ENCODE measurements at places on chromosomes 7 and 10.
A peak's percentile ranks its signal among the peaks of the same experiment; 100 is the strongest.

- no peak for DNase-seq
These were observed 1.2 kb upstream of the COL1A2 start for GRCh38 chr7:94393246-94394108.

DNA sequence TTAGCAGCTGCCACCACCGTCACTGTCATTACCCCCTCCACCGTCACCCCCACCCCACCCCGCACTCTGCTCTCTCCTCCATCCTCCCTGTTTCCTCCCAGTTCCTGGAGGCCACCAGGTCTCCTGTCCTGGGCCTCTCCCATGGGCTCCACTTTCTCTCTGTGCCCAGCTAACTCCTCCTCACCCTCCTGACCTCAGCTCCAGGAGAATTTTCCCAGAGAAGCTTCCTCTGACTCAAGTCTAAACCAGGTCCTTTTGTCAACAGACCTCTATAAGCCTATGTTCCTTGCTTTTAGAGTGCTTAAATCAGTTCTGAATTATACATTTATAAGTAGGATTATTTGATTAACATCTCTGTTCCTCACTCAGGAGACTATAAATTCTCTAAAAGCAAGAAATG, 150.0 kb downstream of the ARHGAP12 start:
- no peak for DNase-seq

GRCh38 chr10:132247943-132248342, 59.8 kb downstream of the STK32C start:
- DNase-seq = no peak

GRCh38 chr7:29372351-29373090, 177.9 kb downstream of the CHN2 start:
- no peak for DNase-seq

- no peak for DNase-seq
These were observed 857 bp downstream of the MEOX2 start for GRCh38 chr7:15685358-15686294.

DNA sequence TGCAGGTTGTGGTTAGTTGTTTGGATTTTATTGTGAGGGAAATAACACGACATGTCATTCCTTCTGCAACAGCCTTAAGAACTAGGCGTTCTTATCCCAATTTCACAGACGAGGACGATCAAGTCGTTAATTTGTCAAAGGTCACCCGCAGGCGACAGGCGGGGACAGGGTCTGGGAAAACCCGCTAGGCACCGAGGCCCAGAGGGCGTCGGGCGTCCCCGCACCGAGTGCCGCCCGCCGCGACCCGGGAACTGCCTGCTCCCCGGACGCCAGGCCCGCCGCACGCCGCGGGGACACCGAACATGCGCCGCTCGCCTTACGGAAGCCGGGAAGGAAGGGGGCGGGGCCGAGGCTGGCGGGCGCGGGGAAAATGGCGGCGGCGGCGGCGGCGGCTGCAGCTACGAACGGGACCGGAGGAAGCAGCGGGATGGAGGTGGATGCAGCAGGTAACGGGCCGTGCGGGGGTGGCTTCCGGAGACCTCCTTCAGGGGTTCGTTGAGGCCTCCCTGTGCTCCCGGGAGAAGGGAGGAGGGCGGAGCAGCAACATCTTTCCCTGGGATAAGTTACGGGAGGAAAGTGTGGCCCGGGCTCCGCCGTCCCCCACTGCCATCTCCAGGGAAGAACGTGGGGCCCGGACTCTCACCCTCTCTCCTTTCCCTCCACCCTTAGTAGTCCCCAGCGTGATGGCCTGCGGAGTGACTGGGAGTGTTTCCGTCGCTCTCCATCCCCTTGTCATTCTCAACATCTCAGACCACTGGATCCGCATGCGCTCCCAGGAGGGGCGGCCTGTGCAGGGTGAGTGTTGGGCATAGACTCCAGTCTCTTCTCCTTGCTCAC, at the start of gene COPS6:
Gene COPS6 (plus strand): TSS at position 349 of the 837 bp plus-strand sequence. CDS start 22 bp downstream, at position 371.
- DNase-seq = peak; percentile 85

DNA sequence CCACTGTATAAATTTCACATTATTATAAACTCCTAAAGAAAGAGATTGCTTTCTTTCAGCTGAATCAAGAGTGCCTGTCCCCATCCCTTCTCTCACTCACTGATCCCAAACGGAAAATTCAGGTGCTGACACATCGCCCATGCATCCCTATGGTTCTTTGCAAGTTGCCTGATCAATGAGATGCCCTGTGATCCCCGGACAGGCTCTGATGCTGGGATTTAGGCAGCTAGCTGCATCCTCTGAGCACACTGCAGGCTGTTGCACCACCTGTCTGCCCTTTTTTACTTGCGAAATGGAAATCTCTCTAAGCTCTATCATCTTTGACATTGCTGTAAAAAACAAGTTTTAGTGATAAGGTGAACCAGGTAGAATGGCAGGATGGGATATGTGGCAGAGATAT, 456.5 kb downstream of the GATA3 start:
- DNase-seq = no peak

DNA sequence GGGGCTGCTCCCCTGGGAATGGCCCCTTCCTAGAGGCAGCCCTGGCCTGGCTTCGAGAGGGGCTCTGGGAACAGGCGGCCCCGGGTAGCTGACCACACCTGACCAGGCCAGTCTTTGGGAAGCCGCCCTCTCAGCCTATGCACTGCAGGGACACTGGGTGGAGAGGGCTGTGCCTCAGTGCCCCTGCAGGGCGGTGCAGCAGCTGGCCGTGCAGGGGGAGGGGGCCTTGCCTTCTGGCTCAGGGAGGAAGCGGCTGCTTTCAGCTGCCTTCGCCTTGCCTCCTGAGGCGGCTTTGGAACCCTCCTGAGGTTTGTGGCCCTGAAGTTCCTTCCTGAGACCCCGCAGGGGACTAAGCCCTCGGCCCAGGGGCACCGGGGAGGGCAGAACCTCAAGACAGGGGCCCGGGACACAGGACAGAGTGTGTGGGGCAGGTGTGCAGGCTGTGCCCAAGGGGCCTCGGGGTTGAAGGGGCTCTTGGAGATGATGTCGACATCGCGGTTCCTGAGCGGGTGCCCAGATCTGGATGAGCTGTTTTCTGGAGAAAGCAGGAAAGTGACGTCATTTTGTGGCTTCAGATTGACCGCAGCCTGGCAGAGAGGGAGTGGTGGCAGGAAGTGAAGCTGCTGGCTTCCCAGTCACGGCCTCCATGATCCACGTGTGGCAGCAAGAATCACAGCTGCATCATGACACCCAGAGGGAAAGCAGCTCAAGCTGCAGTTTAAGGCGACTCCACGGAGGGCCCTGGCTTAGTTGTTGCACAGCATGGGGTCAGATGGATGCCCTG, 17.7 kb downstream of the ADAM8 start:
- peak; percentile 29 for DNase-seq
